ENCODE measurements at places on chromosomes 4 and X.

GRCh38 chr4:158586881-158587280 is 65.2 kb downstream of the RXFP1 start:
- no peak for DNase-seq

GRCh38 chr4:138910195-138910913 is 105.2 kb upstream of the NOCT start:
- DNase-seq: no peak

GRCh38 chrX:24796204-24796603 is 102.5 kb downstream of the POLA1 start:
- no peak for DNase-seq

DNA sequence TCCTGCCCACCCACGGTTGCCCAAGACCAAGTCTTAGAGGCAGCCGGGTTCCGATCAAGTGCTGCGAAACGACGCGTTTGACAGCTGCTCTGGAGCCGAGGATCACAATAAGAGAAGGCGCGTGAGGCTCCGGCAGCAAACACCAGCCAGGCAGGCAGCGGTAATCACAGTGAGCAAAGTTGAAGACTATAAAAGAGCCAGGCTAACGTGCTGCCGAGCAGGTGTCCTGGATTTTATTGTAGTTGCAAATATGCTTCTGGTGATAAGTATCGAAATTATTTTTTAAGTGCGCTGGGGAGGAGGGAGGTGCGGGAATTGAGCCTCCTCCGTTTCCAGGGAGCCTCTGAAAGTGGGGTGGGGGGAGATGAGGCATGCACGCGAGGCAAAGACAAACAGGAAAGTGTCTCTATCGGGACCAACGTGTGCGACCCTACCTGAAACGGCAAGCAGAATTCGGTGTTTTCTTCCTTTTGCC is 590 bp downstream of the GABRA2 start:
- DNase-seq: no peak

GRCh38 chr4:121140716-121141460 is 23.2 kb downstream of the TNIP3 start:
- DNase-seq: peak; percentile 98

DNA sequence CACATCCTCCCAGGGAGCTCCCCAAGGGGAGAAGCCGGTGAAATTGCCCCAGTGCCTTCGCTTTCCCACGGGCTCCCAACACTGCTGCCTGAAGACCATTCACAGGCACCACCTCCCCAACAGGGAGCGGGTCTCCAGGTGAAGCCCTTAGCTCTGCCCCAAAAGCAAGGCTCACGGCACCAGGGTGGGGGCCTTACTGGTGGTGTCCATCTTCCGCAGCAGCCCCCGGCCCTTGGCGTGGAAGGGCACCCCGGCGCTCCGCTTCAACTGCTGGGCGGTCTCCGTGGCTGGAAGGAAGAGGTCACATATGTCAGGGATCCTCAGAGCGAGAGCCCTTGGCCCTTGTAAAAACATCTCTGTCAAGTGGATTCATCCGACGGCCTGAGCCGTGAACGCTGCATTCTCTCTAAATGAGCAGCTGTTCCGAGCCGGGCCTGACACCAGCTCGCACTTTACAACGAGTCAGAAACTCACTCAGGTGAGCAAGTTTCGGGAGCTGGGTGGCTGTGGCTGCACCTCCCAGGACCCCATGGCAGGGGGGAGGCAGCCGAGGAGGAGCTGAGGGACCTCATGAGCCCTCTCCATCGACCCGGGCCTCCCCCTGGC is 20.9 kb downstream of the NELFA start:
- DNase-seq: no peak
